ENCODE measurements at places on chromosomes 1 and 21. TPM values are rescaled to one million over a fixed set of nuclear protein-coding genes. Genes with fewer than 3 reads are reported as not detected.

Gene FCRL3
- total RNA-seq = not detected

Gene TRABD2B
- not detected for total RNA-seq

Gene CASQ2
- total RNA-seq = 0.54 TPM

Gene KCNA2
- total RNA-seq = not detected

Gene MAPKAPK2
- 17.7 TPM for total RNA-seq

Gene KIF14
- 2.9 TPM for total RNA-seq

Gene OSCP1
- total RNA-seq = 22.8 TPM

Gene TMCC2
- total RNA-seq = under 0.01 TPM
